ENCODE measurements at places on chromosomes 1 and 21.

- DNase-seq, result no peak
These were observed 119.6 kb downstream of the IER5 start for GRCh38 chr1:181208083-181208482.

- no peak for DNase-seq
These were observed 2.1 kb downstream of the ARHGEF2 start for GRCh38 chr1:155976062-155976912.

DNA sequence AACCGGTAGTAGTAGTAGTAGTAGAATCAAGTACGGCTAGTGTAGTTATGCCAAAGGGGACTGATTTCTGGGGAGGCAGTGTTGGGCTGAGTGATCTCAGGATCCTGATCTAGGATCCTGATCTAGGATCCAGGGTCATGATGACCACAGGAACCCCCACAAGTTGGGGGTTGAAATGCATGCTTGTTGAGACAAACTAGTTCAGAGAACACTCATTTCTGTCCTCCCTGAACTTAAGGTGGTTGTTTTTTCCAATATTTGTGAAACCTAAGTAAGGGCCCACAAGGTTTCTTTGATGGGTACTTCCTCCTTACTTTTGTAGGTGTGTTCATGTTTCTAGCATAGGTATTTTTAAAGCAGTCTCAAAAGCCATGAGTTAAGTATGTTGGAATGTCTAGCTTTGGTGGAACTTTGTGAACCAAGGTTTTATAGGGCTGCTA lies 33.9 kb upstream of the PDC start:
- no peak for DNase-seq

- DNase-seq, result no peak
These were observed 49.6 kb downstream of the EDN2 start for GRCh38 chr1:41434748-41435449.

DNA sequence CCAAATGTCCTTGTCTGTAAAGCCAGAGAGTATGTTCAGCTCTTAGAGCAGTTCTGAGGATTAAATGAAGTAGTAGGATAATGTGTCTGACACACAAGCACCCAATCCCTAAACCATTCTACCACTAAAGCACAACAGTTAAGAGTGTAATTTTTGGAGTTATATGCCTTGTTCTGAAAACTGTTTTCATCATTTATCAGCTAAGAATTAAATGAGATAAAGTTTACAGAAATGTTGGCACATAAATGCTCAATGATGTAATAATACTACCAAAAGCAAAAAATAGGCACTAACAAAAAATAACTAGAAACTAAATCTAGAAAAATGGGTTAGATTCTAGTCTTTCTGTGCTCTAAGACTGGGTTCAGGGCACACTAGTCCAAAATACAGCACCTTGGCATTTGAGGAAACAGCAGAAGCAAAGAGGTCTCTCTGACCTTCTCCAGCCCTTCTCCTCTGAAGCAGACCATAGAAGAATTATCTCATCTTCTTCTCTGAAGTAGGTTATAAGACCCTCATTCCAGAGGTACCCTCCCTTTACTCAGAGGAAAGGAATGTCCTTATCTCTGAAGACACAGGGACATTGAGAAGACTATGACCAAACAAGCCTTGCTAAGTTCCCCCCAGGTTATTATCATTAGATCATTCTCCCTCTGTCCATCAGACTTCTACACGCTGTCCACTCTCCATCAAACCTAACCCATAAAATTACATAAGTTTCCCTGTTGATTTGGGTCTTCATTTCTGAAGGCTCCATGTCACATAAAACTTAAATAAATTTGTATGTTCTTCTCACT lies 20.6 kb downstream of the ABL2 start:
- DNase-seq, result no peak

- no peak for DNase-seq
These were observed 62.9 kb downstream of the ADAMTS1 start for GRCh38 chr21:26782331-26782730.

DNA sequence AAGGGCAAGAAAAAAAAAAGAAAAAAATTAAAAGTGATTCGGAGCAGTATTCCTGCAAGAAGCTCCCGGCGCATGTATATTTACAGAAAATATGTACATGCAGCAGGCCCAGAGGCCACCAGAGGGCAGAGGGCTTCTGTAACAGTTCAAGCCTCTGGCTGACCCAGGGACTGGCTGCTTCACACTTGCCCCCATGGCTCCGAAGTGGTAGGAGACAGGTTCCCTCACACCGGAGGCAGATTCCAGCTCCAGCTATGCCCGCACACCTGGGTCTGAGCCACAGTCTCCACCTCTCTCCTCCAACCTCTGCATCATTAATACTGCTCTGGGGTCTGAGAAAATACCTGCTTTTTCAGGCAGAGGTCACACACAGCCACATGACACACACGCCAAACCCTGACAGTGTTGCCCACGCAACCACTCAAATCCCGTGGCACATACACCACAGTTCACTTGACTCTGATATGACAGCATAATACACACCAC lies 2.2 kb upstream of the ARHGAP30 start:
- no peak for DNase-seq

- no peak for DNase-seq
These were observed 6.2 kb downstream of the TMCO4 start for GRCh38 chr1:19793360-19794046.

DNA sequence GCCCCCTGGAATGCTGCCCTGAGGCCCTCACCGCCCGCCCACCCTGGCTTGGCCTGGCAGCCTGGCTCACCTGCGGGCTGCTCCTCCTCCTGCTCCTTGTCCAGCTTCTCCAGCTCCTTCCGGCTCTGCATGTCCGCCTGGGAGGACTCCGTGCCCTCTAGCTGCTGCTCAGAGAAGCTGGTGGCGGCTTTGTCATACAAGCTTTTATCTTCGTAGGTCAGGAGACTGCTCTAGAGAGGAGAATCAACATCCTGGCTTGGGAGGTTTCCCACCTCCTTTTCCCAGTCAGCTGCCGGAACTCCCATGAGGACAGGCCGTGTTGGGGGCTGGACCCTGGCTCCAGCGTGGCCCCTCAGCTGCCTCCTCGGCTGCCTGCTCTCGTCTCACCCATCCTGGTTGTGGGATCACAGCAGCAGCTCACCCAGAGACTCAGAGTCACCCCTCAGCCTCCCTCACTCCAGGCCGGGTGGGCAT lies 36.6 kb upstream of the TMEM52 start:
- DNase-seq, result no peak

DNA sequence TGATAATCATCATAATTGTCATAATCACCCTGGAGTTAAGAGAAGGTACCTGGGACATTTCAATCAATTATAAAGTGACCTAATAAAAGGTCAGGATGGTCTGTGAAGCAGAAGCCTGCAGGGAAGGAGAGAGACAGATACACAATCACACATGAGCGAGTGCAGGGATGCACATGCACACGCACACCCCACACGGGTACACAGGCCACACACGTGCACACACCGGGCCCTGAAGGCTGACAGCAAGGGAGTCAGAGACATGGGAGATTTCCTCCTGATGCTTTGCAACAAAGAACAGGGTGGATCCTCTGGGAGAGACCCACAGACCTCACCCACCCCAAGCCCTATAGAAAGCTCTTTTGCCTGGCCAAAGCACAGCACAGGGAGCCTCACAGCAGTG lies 82.3 kb upstream of the ZC3H12A start:
- no peak for DNase-seq

- peak; percentile 40 for DNase-seq
These were observed 212.1 kb downstream of the GPR52 start for GRCh38 chr1:174659823-174660222.

- no peak for DNase-seq
These were observed 355.3 kb upstream of the NEGR1 start for GRCh38 chr1:72637593-72637992.

GRCh38 chr1:226548256-226549093 lies at the start of gene STUM:
STUM (plus strand) TSS chr1:226548764; CDS start chr1:226548905, 141 bp downstream.
- DNase-seq, result no peak

GRCh38 chr1:32399843-32400242 lies 5.6 kb upstream of the BSDC1 start:
- no peak for DNase-seq

- peak; percentile 36 for DNase-seq
These were observed 51.4 kb upstream of the SIM2 start for GRCh38 chr21:36647279-36648093.

DNA sequence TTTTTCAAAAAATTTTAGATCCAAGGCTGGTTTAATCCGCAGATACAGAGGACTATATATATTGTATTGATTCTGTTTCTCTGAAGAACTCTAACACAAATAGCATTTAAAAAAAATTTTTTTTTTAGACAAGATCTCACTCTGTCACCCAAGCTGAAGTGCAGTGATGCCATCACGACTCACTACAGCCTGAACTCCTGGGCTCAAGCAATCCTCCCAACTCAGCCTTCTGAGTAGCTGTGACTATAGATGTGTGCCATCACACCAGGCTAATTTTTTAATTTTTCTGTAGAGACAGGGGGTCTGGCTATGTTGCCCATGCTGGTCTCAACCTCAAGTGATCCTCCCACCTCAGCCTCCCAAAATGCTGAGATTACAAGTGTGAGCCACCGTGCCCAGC lies 3.0 kb downstream of the ANKRD45 start:
- DNase-seq, result peak; percentile 3

DNA sequence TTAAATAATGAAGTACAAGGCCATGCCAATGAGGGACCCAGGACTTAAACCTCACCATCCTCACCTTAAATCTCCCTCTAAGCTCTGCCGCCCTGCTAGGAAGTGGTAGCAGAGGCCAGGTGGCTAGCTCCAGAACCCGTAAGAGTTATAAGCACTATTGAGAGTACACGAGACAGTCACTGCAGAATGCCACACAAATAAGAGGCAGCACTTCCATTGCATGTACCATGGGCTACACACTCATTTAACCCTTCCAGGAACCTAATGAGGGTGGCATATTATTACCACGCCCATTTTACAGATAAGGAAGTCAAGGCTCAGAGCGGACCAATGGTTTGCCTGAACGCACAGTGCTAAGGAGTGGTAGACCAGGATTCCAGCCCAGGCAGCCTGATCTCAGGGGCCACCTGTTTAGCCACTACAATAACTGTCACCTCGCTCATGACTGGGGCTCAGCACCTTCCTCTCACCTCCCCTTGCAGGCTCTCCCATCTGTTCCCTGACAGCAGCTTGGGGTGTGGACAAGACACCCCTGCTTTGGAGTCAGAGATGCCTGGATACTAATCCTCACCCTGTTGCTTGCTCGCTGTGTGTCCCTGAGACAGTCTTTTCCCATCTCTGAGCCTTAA lies 54.8 kb upstream of the ID3 start:
- DNase-seq, result no peak
